HuH-7.5 (cell line): ENCODE measurements at places on chromosomes 12 and 14.
A peak's percentile ranks its signal among the peaks of the same experiment; 100 is the strongest.

- peak; percentile 52 for DNase-seq
Measured at GRCh38 chr12:5796171-5796958, 148.7 kb downstream of the ANO2 start.

DNA sequence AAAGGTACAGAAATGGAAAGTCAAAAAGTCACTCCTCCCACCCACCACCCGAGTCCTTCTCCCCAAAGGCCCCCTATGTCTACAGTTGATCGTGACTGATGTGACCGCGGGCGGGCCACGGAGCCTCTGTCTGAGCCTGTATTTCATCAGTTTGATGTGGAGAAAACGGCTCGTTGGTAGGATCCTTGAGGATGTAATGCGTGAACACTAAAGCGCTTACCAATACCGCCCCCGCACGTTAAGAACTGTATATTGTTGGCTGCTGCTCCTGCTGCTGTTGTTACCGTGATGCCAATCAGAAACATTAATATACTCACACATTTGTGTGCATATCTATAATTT is 24.6 kb upstream of the UBC start:
- DNase-seq = no peak

DNA sequence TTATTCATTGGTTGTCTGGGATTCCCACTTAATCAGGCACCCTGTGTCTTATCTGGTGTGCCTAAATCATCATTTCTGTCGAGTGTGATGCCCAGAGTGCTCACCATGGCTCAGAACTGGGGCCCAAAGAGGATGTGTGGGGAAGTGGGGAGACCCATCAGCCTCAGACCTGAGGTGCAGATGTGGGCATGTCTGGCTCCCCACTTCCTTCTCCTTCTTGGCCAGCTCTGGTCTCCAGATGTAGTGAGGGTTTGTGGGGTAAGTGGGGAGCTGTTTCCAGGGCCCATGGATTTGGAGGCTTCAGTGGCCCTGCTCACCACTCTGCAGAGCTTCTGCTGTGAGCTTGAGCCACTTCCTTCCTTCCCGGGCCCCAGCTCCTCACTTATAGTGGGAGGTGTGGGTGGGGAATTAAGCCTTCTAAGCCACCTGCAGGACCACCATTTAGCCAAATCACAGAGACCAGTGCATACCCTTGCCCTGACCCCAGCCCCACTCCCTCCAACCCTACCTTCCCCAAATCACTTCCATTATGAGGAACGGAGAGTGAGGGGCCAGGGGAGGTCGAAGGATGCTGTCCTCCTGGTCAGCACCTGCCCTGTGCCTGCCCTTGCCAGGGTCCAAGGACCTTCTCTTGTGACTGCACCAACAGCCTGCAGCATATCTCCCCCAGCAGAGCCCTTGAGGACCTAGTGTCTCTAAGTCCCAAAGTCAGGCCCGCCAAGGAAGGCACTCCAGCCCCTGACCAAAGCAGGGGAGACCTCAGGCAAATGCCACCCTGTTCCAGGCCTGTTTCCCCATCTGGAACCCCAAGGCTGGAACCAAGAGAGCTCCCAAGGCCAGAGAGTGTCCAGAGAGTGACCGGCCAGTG is 278.2 kb upstream of the RTL1 start:
- no peak for DNase-seq

DNA sequence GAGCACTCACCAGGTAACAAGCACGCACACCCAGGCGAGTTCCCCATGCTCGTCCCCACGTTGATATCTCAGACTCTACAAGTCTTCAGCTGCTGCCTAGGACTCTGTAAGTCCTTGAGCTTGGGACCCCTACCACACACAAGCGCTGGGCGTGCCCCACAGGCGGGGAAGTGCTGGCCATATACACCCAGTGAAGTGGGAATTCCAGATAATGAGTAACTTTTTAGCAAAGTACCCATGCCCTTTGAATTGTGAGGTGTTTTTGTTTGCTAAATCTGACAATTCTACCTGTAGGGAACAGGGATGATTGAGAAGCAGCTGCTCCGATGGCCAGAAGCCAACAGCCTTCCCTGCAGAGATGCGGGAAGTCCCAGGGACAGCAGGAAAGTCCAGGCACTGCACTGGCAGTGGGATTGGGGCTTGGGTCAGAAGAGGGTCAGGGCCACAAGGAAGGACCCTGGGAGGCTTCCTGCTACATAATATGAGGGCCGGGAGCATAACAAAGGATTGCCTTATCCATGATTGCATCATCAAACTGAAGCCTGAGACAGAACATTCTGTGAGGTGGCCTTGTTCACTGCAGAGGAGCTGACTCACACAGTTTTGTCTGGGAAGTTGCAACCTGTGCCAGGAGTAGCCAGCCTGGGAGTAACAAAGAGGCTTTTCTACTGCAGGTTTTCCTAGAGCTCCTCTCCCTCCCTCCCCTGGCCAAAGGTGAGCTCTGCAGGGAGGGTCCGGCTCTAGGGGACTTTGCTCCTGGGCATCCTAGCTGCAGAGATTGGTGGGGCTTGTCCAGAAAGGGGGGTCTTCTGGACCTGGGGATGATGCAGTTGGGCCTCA is 13.2 kb upstream of the SERPINA3 start:
- peak; percentile 23 for DNase-seq

DNA sequence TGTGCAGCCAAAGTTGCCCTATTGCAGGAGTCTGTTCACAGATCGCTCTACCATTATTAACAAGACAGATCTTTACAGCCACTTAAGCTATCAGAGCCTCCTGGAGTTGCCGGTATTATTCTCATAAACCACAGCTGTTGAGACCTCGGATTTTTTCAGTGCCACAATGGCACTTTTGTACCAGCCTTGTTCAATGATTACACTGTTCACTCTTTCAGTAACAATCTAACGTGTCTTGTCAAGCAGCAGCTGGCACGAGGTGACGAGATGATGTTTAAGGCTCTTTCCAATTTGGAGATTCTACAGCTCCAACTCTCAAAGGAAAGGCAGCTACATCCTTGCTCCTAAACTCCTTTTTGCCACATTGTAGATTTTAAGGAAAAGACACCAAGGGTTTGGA is 30.7 kb downstream of the LRIG3 start:
- DNase-seq = no peak

GRCh38 chr14:98956661-98957060 is 315.3 kb downstream of the BCL11B start:
- no peak for DNase-seq
